ENCODE measurements at places on chromosomes 1 and 21.

DNA sequence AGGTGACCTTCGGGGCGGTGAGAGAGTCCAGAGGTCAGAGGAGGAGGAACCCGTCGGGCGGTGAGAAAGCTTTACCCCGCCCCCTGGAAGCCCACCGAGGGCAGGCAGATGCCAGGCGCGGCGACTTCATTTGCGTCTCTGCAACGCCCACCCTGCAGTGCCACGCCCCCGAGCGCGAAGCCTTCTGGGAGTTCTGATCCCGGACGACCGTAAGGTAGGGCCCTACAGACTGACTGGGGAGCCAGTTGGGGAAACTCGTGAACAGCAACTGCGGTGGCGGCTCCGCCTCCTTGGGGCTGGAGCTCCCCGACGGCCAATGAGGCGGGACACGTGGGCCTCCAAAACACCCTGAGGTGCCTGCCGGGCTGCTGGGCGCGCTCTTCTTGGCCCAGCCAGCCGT is 46.0 kb upstream of the EDARADD start:
- no peak for DNase-seq

- no peak for DNase-seq
Observed at GRCh38 chr1:1290238-1290731, 10.0 kb downstream of the SCNN1D start.

DNA sequence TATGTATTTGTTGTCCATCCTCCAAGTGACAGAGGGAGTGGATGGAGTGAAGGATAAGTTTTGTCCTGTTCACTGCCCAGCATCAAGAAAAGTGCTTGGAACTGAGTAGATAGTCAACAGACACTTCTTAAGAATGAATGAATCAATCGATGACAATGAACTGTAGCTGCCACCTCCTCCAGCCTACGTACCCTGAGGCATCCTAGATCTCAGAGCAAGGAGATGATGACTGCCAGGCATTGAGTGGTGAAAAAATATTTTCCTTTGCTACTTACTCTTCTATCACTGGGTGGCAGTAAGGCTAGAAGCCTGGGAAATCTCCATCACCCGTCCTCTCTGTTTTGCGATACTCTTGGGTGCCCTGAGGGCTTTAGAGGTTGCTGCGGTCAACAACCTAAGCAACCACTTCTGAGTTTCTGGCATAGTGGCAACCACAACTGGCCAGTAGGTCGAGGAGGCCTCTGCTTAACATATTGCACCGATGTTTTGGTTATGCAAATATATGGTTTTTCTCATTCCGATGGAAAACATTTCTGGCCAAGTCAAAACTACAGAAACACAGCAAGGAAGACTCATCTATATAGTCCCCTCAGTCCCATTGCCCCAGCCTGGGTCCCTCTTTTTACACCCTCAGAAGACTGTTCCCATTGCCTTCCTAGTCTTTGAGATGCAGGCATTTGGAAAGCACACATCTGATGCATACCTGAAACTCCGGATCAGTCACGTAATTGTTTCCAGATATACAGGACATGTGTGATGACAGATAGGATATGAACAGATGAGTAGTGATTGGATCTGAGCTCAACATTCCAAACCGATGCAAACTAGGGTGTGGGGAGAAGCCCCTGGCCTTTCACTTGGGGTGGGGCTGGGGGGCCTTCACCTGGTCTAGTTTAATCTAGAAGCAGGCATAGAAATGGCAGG is 136.8 kb downstream of the RUNX1 start:
- no peak for DNase-seq

DNA sequence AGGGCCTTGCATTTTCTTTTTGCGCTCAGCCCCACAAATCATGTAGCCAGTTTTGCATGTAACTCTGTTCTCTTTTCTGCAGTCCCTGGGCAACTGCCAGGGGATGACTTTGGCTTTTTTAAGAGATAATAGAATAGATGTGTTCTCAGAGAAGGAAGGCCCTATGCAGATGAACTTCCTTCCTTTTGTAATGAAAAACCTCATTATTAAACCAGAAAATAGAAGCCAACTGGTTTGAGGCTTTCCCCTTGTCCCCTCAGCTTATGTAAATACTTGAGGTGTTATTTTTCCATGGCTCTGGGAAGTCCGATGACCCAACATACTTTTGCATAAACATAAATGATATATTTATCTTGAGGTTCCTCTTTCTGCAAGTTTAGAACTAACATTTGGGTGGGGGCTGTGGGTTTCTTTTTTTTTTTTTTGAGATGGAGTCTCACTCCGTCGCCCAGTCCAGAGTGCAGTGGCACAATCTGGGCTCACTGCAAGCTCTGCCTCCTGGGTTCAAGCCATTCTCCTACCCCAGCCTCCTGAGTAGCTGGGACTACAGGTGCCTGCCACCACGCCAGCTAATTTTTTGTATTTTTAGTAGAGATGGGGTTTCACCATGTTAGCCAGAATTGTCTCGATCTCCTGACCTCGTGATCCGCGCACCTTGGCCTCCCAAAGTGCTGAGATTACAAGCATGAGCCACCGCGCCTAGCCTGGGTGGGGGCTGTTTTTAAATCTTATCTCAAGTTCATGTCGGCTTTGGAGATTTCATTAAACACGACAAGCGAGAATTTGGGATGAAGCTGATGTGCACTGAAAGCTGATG is 14.4 kb upstream of the FCRL5 start:
- DNase-seq = no peak

- no peak for DNase-seq
Observed at GRCh38 chr1:162111572-162111971, 42.1 kb downstream of the NOS1AP start.

DNA sequence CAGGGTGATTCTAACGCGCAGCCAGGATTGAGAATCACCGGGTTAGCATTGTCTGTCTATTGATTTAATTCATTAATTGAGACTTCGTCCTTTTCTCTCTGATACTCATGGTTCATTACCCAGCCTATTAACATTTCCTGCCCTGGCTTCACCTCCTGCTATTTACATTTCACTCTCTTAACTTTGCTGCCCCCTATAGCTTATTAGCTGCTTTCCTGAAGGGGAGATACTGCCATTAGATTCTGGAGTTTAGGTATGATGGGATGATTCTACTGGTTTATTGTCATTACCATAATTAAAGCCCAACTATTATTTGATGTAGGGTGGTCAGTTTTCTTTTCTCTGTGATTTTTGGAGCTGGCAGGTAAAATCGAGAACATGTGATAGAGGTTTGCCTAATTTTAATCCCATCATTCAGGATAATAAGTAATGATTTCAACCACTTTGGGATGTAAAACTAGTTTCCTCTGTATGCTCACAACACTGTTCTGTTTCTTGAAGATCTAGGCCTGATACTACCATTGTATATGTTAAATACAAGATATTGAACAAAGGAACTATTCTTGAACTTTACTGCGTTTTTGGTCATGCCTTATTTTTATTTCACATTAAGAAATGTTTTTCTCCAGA is 6.4 kb downstream of the PPP2R5A start:
- DNase-seq = no peak

DNA sequence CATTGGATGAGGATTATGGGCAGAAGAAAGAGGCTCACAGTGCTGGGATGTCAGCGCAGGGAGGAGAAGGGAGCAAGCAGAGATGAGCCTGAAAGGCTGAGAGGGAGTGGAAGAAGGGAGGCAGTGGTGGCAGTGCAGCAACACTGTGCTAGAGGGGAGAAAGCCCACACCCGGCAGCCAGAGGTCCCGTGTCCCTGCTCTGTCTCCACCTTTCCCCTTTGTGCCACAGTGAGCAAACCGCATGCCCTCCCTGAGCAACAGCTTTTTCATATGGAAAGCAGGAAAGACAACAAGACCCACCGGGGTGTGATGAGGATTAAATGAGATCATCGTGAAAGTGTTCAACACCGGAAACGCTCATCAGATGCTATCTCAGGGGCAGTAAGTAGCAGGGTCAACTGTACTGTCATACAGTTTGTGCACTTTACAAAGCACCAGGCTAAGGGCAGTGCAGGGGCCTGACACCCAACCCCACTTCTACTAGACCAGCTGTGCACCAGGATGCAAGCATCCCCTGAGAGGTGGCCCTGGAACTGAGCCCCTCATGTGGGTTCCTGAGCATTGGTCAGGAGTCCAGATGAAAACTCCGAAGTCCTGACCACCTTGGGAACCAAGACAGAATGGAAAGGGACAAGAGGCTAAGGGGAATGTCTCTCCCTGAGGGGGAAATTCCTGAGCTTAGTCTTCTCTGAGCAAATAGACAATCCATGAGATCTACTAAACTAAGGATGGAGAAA is 9.1 kb downstream of the NHLH1 start:
- no peak for DNase-seq

DNA sequence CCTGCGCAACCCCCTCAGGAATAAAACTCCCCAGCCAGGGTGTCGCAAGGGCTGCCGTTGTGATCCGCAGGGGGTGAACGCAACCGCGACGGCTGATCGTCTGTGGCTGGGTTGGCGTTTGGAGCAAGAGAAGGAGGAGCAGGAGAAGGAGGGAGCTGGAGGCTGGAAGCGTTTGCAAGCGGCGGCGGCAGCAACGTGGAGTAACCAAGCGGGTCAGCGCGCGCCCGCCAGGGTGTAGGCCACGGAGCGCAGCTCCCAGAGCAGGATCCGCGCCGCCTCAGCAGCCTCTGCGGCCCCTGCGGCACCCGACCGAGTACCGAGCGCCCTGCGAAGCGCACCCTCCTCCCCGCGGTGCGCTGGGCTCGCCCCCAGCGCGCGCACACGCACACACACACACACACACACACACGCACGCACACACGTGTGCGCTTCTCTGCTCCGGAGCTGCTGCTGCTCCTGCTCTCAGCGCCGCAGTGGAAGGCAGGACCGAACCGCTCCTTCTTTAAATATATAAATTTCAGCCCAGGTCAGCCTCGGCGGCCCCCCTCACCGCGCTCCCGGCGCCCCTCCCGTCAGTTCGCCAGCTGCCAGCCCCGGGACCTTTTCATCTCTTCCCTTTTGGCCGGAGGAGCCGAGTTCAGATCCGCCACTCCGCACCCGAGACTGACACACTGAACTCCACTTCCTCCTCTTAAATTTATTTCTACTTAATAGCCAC is 696 bp downstream of the TGFB2 start:
- DNase-seq = no peak

GRCh38 chr1:30745156-30745833 is 12.3 kb downstream of the LAPTM5 start:
- DNase-seq = no peak

DNA sequence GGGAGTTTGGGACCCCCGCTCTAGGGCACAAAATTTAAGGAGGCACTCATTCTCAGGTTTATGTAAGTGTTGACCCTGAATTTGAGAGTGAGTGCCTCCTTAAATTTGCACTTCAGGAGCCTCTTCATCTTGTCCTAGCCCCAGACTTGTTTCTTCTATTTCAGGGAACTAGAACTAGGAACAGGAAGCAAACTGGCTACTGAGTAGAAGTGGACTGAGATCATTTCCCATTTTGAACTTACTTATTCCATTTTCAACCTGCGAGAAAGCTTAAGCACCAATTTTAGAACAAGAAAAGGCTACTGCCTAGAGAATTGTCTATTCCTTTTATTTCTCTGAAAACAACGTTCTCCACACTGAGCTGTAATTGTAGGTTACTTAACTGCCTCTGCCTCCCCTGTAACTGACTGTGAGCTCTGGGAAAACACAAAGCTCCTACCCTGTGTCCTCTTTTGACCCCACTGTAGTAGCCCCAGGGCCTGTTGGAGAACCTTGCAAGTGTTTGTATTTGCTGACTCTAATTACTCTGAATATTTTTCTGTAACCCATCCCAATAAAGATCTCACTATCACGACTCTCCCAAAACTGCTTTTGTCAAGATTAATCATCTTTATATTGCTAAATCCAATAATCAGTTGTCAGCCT is 2.5 kb downstream of the PPT1 start:
- DNase-seq = no peak

DNA sequence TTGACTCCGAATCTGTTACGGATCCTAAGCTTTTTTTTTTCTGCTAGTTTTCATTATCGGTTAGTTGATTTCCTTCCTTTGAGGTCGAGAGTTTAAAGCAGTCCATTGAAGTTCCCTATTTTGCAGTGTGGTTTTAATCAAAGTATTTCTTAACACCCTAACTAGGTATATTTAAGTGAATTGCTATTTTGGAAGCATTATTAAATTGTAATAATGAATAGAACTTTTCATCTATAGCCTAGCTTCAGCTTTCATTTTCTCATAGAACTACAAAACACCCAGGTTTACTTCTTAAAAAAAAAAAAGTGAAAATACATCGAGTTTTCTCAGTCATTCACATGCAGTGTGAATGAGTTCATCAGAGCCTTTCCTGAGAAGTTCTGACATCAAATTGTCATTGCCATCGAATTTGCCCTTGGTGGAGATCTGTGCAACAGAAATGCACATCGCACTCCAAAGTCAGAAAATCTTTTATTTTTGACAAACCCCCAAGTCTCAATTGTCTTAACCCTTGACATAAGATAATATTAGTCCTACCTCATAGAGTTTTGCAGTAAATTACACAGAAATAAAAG is 1.1 kb upstream of the LBR start:
- DNase-seq = no peak

- DNase-seq = no peak
Observed at GRCh38 chr21:45792682-45793383, 149.3 kb downstream of the PCBP3 start.

DNA sequence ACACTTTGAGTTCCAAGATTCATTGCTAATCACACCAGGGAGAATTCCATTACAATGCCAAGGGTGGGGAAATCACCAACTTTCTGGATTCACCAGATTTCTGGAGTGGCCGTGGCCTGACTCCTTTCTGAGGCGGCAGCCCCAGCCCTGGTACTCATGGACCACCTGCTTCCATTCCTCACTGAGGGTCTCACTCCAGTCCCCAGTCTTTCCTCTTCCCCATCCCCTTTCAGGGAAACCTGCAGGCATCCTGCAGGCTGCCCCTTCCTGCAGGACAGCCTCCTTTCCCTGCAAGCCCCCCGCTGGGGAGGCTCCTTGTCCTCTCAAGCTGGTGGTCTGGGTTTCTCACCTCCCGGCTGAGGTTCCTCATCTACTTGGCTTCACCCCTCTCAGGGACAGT is 12.7 kb upstream of the CDK18 start:
- no peak for DNase-seq
